ENCODE measurements at places on chromosomes 7 and 10. TPM values are rescaled to one million over a fixed set of nuclear protein-coding genes. Genes with fewer than 3 reads are reported as not detected.

GRCh38 chr7:132145466-132145865, 430.8 kb downstream of the PLXNA4 start:
- no peak for DNase-seq

Gene MAGI2
- 6.4 TPM for polyA plus RNA-seq

Gene CYP17A1
- 0.18 TPM for polyA plus RNA-seq

GRCh38 chr7:127847641-127848040, 183.6 kb downstream of the LRRC4 start:
- DNase-seq = no peak

GRCh38 chr7:114901771-114902170, 20.1 kb upstream of the MDFIC start:
- DNase-seq = no peak

DNA sequence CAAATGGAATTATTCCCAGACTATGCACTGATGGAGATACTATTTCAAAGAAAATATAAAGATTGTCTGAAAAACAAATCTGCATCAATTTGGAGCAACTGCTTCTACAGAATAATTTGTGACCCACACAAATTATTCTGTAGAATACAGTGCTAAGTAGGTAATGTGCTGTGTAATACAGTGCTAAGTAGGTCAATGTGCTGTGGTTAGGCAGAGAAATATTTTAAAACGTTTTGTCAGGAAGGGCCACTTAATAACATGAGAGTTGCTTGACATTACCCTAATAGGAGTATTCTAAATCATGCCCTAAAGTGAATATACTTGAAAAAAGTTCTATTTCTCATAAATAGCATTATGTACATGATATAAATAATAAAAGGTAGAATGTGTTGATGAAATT, 116.5 kb upstream of the KCND2 start:
- no peak for DNase-seq

Gene HTR7
- not detected for polyA plus RNA-seq

DNA sequence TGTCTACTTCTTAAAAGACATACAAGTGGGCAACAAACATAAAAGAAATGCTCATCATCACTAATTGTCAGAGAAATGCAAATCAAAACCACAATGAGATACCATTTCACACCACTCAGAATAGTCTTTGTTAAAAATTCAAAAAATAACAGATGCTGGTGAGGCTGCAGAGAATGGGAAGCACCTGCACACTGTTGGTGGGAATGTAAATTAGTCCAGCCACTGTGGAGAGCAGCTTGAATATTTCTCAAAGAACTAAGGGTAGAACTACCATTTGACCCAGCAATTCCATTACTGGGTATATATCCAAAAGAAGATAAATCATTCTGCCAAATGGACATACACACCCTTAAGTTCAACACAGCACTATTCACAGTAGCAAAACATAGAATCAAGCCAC, 61.8 kb upstream of the STEAP1 start:
- DNase-seq = no peak

Gene AVPI1
- 2.9 TPM for polyA plus RNA-seq

DNA sequence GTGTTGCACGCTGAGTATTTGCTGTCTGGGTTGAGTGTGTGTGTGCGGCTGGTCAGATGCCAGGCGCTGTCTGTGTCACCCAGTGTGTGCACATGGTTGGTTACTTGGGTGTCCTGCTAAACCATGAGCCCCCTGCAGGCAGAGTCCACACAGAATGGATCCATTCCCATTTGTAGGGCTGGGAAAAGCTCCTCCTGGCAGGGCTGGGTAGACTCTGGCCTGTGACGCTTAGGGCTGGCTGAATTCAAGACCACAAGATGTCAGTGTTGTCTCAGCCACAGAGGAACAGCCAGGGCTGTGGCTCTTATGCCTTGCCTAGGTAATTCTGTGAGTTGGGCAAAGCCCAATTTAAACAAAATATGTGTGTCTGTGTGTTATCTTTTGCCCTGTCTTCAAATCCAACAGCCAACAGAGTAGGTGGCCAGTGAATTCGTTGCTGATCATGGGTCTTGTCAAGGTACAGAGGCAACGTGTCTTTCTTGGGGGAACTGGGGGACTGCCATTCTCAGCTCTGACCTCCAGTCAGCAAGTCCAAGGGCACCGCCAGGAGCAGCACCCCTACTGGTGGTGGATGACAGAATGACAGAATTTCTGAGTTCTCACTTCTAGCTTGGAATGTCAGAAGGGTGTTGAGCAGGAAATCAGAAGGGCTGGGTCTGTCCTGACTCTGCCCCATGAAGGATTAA, 285.1 kb downstream of the CCSER2 start:
- DNase-seq = peak; percentile 11

DNA sequence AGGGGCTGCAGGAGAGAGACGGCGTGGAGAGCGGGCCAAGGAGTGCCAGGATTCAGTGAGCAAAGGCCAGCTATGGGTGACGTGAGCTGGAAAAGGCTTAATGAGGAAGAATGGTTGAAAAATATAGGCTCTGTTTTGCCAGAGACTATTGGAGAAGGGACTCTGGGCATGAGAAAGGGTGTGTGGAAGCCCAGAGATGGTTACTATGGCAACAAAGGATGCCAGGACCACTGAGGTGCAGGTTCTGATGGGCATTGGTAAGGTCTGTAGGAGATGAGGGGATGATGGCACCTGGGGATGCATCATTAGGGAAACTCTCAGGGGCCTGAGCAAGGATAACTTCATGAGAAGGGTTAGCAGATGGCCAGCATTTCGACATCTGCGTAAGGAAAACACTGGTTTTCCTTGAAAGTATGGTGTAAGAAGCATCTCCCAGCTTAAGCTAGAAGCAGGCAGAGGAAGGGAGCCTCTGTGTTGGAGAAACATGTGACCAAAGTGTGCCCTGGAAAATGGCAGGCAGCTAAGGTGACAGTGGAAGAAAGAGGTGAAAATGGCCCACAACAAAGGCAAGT, 21.6 kb upstream of the FAM180A start:
- DNase-seq = no peak

Gene MICALL2
- 4.3 TPM for polyA plus RNA-seq

DNA sequence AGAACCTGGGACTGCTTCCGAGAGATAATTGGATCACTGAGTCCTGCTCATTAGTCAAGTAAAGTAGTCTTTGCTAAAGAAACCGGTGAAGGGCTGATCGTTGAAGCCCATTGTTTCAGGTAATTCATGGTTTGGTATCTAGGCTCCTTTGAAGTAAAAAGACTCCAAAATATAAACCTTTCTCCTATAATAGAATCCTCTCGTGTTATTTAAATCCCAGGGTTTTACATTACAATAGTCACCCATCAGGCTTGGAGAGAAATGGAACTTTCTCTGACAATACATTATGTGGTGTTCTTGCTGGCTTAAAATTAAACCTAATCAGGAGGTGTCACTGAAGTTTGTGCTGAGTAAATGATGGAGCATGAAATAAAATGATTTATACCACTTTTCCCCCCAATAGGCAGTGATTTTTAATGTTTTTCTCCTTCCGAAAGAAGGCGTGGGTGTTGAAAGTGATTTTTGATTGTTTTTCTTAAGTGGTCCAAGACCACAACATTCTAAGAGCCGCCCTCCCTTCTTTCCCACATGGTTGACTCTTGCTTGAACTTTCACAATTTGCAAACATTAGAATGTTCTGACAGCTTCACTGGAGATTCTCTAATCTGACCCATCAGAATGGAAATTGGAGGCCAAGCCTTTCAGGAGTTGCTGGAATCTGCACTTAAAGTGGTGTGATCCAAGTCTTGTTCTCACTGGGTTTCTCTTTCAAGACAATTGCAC, 44.2 kb downstream of the LRMDA start:
- DNase-seq = peak; percentile 30

- DNase-seq = no peak
Measured at GRCh38 chr10:43808136-43808535, 159.5 kb upstream of the ZNF32 start.

GRCh38 chr10:108612485-108612884, 1310.8 kb downstream of the XPNPEP1 start:
- no peak for DNase-seq

Gene PNLIP
- not detected for polyA plus RNA-seq

DNA sequence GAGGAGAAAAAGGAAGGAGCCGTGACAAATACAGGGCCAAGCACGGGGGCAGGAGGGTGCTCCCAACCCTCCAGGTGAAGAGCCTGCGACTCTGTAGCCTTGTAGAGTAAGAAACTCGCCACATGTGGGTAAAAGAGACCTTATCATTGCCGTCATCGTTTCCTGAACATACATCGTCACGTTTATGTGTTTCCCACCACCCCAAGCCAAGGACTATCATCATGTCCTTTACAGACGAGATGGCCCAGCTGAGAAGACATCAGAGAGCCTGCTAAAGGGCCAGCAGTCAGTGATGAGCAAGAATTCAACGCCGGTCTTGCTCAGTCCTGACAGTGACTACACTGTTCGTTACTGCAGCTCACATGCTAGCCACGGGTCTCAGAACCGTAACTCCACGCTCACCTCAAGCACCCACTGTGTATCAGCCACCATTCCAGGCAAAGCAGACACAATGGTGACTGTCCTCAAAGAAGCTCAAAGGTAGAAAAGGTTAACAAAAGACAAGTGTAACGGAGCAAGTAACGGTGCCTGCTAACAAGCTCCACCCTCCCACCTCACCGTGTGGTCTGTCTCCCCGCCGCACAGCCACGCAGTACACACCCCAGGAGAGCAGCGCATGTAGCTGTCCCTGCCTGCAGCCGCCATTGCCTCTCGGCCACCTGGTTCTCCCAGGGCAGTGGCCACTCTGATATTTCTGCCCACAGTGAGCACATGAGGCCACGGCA, 147.8 kb downstream of the MAD1L1 start:
- DNase-seq = no peak

- no peak for DNase-seq
Measured at GRCh38 chr10:30190577-30191552, 131.5 kb upstream of the JCAD start.

DNA sequence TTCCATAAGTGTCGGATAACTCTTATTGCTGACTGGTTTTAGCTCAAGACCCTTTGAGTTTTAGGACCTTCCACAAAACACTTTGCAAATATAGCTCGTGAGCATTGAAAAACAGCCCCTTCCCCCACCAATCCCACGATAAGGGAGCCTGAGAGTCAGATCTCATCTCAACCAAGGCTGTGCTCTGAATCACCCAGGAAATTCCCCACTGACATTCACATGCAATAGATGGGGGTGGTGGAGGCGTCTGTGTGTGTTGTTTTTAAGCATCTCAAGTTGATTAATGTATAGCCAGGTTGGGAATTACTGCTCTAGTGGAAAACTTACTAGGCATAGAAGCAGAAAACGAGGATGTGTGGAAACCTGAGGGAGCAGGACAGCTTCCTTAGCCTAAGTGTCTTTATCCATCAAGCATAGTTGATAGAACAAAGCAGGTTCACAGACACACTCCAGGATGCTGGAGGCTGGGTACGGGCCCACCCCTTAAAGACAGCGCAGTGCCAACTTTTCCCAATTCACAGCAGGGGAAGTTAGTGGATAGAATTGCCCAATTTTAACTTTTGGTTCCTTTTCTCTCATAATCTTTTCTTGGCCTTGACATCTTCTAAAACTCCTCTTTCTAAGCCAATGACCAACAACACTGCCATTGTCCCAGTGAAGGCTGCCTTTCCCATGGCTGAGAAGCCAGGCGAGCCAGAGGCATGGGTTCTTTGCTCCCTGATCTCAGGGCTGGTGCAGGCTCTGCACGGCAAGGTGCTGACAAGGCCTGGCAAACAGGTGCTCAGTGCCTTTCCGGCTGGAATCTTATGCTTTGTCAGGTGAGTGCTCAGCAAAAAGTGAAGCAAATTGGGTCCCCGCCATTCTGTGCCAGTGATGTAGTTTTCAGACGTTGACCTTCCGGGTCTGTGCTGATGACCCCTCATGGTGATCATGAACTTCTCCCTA, 98.5 kb upstream of the INSIG1 start:
- no peak for DNase-seq

Gene SEC61G
- polyA plus RNA-seq = 215 TPM

DNA sequence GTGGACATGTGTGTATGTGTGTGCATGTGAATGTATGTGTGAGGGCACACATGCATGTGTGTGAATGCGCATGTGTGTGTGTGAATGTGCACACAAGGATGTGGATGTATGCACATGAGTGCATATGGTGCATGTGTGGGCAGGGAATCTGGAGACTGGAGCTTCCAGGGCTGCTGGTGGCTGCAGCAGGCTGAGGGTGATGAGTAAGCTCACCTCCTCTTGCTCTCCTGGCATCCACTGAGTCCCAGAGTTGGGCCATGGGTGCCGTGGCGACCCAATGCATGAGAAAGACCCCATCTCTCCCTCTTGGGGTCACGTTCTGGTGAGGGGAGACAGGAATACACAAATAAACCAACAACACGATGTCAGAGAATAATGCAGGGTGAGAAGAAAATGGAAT, 33.3 kb upstream of the COL13A1 start:
- DNase-seq = no peak

DNA sequence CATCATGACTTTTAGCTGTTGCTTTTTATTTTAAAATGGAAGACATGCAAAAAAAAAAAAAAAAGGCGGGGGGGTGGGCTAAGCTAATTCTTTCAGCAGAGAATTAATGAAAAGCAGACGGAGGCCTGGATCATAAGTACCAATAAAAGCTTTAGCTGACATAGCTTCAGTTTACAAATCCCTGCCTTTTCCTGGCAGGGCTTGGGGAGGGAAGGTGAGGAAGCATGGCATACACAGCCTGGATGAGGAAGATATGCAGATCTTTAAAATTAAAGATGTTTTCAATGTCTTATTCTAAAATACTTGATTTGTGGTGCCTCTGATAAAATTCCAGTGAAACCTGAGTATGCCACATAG, 57.0 kb downstream of the ICA1 start:
- DNase-seq = no peak

Data from muscle of arm (tissue), 14 donors.